ENCODE measurements at places on chromosomes 2 and 18. TPM values are rescaled to one million over a fixed set of nuclear protein-coding genes. Genes with fewer than 3 reads are reported as not detected.

GKN2 gene
- not detected for total RNA-seq

CYP26B1 gene
- 14.3 TPM for total RNA-seq

DNA sequence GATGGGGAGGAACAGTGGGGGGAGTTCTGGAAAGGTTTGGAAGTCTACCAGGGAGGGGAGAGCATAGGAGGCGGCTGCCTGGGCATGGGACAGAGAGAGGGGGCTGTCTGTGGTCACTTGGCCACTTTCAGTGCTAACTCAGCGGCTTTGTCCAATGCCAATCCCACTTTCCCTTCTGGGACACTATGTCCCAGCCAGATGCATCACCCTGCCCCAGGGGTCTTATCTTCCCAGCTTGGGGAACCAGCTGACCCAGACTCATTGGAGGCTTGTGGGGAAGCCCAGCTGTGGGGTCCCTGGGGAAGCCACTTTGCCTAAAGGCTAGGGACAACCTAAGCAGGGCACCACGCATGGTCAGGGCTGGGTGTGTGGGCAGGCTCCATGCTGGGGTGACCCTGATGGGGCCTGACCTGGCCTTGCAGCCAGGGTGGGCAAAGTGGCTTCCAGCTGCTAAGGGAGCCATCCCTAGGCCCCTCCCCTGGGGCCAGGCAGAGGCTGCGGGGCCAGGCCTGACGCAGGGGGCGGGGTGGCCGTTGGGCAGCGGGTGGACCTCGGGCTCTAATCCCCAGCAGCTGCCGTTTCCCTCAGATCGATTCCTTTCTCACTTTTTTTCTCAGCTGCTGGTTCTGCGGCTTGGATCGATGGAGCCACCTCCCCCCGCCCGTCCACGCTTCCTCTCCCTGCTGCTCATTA lies 1.6 kb upstream of the ASIC4 start:
- no peak for DNase-seq
- peaks cover 31% of the 10 kb centered on the region for H3K27me3 ChIP-seq
- no peaks in the 10 kb centered on the region for H3K36me3 ChIP-seq
- peaks cover 6% of the 10 kb centered on the region for H3K4me1 ChIP-seq
- no peak overlapping the region for H3K27ac ChIP-seq

DNA sequence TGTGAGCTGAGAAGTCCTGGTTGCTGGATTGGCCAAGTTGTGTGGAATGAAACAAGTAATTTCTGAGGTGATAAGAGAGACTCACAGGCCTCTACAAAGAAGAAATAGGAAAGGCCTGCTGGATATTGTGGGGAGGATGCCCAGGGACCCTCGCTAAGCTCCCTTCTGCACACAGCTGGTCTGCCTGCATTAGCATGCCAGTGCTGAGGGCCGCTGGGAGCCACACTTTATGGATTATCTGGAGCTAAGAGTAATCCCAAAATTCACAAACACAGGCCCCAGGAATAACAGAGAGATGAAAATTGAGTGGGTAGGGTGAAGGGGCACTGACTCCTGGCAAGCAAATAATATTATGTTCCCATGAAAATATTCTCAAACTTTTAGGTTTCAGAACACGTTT lies 114.9 kb upstream of the SIX3 start:
- no peaks in the 10 kb centered on the region for H3K4me1 ChIP-seq
- H3K4me3 ChIP-seq, result no peak overlapping the region
- no peaks in the 10 kb centered on the region for H3K36me3 ChIP-seq
- DNase-seq, result no peak
- no peak overlapping the region for H3K27ac ChIP-seq

DNA sequence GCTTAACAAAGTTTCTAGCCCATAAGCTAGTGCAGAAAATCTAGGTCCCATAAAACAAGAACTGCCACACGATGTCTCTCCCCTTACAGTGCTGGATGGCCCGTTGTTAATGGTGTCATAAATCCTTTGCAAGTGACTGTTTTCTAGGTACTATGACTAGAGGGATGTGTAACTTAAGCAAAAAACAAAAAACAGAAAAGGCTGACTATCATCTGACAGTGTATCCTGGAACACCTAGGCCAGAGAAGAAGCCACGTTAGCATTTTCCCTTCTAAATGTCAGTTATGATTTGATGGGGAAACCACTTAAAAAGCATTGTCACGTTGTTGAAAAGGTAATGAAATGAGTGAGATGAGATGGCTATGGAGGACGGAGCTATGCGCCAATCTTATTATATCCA lies 2.4 kb downstream of the CASP8 start:
- H3K27me3 ChIP-seq, result no peaks in the 10 kb centered on the region
- H3K4me1 ChIP-seq, result peaks cover 14% of the 10 kb centered on the region
- H3K36me3 ChIP-seq, result no peaks in the 10 kb centered on the region

DNA sequence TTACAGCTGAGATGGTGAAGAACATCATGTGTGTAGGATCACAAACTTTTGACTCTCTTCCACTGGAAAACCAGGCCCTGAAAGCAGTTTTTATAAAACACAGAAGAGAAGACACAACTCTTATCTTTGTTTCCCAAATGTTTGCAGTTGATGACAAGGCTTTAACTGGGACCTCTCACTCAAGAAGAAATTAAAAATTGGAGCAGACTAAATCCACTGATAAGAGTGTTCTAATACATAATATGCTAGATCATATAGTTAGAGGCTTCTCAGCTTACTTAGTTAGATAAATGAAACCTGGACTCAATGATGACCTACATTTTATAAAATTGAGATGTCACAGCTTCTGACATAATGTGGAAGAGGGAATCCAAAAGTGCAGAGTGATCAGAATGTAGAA lies 158.3 kb upstream of the WDSUB1 start:
- peaks cover 16% of the 10 kb centered on the region for H3K4me1 ChIP-seq
- H3K4me3 ChIP-seq, result no peak overlapping the region
- no peak for DNase-seq
- peaks cover 33% of the 10 kb centered on the region for H3K36me3 ChIP-seq
- no peak overlapping the region for H3K27ac ChIP-seq
- no peaks in the 10 kb centered on the region for H3K27me3 ChIP-seq

DNA sequence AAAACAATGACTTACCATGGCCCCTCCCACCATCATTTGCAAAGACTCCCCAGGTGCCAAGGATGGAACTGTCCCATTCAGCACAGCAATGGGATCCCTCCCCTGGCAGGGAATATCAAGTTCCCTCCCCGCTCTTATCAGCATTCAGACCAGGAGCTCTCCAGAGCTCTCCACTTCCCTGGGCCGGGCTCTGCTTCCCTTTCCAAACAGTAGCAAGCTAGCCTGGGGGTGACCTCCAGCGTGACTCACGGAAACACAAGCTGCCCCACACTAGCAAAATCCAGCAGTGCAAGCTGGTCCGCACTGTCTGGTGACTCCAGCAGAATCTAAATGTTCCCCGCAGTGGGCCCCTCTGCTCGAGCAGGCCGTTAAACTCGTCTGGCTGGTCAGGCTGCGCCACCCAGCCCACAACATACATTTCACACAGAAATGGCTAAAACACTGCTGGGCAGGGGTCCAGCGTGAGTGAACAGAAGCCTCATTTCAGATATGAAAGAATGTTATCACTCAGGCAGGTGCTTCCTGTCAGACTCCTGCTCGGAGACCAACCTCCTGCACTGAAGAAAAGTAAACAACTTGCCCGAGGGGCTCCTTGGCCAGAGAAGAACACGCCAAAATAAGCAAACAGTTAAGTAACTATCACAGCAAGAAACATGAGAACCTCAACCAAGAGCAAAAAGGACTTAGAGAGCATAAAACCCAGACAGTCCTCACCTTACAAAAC lies 33.9 kb downstream of the STAT1 start:
- H3K27me3 ChIP-seq, result no peaks in the 10 kb centered on the region
- H3K27ac ChIP-seq, result peak overlapping the region; percentile 73
- no peak overlapping the region for H3K4me3 ChIP-seq
- H3K4me1 ChIP-seq, result no peaks in the 10 kb centered on the region
- peak; percentile 40 for DNase-seq

DNA sequence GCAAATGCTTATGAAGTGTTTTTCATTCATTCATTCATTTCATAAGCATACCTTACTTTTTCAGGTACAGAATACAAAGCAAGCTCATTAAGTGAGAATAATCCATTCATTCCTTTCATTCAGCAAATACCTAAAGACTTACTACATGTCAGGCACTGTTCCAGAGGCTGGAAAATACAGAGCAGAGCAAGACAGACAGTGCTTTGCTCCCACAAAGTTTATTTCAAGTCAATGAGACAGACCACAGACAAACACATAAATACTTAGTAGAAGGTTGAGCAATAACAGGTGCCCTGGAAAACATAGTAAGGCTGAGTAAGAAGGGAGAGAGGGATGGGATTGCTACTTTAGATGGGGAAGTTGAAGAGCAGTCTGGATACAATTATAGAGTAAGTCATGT lies 309.8 kb downstream of the C1D start:
- no peaks in the 10 kb centered on the region for H3K36me3 ChIP-seq
- H3K27me3 ChIP-seq, result no peaks in the 10 kb centered on the region
- H3K4me1 ChIP-seq, result no peaks in the 10 kb centered on the region
- no peak overlapping the region for H3K4me3 ChIP-seq
- H3K27ac ChIP-seq, result no peak overlapping the region
